Bronchial smooth muscle cell (primary cell): ENCODE measurements at places on chromosomes 3 and 15. TPM values are rescaled to one million over a fixed set of nuclear protein-coding genes. Genes with fewer than 3 reads are reported as not detected.

The GXYLT2 gene
- total RNA-seq = 24.1 and 34.0 TPM in 2 replicates

The CASR gene
- total RNA-seq = not detected in 2 replicates

The TNFSF10 gene
- 9.2 and 9.6 TPM in 2 replicates for total RNA-seq

The TMOD2 gene
- 5.1 and 5.2 TPM in 2 replicates for total RNA-seq

The SEC11A gene
- 302 and 310 TPM in 2 replicates for total RNA-seq
